ENCODE measurements at places on chromosomes 4 and X.

- DNase-seq: no peak
Measured at GRCh38 chrX:70656304-70656703, 211.7 kb downstream of the DLG3 start.

DNA sequence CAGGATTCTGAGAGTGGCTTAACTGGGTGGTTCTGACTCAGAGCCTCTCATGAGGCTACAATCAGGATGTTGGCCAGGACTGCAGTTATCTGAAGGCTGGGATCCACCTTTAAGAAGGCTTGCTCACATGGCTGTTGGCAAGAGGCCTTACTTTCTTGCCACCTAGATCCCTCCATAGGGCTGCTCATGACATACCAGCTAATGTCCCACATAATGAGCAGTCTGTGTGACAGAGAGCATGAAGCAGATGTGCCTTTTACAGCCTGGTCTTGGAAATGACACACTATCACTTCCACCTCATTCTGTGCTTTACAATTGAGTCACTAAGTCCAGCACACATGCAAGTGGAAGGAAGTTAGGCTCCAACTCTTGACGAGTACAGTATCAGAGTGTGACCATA, 4.3 kb upstream of the RBM3 start:
- DNase-seq: no peak

GRCh38 chr4:32148111-32148666, 1428.0 kb downstream of the PCDH7 start:
- DNase-seq: peak; percentile 71

- DNase-seq: no peak
Measured at GRCh38 chr4:5526080-5526846, 182.1 kb downstream of the EVC2 start.

DNA sequence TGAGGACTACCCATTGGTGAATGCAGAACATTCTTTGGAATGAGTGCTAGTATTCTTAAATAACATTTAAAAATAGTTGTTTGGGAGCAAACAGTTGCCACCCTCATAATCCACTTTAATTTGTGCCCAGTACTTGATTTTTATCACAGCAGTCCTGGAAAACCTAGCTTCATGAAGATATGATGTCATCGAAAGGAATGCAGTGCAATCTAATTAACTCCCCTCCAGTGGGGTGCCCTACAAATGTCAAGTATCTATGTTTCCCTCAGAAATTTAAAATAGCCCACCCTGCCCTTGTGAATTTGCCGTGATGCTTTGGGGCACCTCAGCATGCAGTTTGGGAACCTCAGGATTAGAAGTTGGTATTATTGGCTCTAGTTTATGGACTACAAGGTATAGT, 5.4 kb downstream of the RAB9A start:
- DNase-seq: peak; percentile 16

DNA sequence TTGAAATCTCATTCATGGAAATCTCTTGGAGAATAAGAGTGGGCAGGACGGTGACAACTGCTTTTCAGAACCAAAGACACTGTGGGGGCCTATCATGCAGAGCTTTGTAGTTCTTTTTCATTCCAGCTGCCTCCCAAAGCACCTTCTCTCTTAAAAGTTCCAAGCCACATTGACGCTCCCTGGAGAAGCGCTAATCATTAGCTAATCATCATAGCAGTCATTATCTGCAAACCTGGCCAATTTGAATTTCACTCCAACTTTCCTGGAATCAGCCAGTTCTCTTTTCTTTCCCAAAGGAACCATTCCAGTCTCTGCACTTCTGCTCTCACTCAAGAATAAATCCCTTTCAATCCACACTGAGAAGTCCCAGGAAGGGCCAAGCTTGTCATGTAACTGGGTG, 1144.1 kb upstream of the IGFBP7 start:
- no peak for DNase-seq

- no peak for DNase-seq
Measured at GRCh38 chr4:15563871-15564270, 91.3 kb downstream of the FBXL5 start.

- no peak for DNase-seq
Measured at GRCh38 chr4:101264993-101265815, 82.1 kb downstream of the PPP3CA start.

GRCh38 chr4:20065952-20066351, 185.8 kb upstream of the SLIT2 start:
- no peak for DNase-seq

DNA sequence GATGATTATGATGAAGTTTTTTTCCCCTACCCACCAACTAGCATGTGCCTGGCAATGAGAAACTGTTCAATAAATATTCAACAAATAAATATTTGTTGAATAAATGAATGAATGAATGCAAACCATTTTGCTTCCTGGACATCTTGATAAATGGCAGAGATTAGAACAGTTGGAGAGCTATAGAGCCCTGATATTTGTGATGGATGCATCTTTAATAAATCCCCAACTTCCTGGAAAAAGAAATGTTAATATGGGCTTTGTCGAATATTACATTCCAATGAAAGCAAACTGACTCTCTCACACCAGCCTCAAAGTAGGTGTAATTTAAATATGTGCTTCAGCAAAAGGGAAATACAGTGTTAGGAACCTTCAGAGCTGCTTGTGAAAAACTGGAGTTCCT, 419.7 kb downstream of the MID1IP1 start:
- no peak for DNase-seq

DNA sequence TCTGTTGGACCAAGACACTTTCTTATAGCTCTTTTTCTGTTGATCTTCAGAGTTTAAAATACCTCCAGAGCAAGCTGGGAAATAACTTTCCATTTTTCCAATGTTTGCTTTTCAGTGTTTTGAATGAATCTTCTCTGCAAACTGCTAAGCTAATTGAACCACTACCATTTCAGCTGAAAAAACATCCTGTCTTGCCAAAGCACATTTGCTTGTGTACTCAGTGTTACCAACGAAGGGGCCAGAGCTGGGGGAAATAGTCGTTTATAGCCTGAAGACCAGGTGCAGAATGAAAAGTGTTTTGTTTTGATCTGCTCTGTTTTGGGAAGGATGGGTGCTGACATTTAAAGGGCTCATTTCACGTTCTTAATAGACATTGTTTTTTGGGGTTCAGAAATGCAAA, 88.4 kb upstream of the CLNK start:
- DNase-seq: peak; percentile 60

DNA sequence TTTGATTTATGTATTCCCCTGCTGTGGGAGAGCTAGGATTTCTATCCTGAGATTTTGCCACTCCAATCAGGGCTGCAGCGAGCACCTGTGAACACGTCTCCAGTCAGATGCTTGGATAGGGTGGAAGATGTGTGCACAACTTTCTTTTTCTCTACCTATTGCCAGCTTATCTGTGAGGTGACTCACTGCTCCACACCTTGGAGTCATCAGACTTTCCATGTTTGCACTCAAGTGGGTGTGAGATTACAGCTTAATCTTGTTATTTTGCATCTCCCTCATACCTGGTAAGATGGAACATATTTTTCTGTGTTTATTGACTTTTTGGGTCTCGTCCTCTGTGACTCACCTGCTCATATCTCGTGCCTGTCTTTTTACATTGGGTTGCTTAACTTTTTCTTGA, 32.2 kb downstream of the PSAPL1 start:
- no peak for DNase-seq

DNA sequence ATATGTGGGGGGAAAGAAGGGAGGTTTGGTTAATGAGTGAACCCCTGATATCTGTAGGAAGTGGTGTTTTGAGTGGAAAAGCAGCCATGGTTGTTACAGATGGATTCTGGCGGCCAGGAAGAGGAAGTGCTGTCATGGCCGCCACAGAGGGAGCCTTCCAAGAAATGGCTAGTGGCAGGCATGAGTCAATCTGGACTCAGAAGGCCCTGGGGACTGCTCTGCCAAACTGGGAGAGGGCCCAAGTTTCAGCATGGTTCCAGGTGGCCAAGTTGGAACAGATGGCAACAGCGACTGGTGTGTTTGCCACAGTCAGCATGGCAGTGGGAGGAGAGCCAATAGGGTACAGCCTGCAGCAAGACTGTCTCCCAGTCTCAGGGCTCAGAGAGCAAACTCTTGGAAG, 32.5 kb downstream of the ETDB start:
- no peak for DNase-seq

DNA sequence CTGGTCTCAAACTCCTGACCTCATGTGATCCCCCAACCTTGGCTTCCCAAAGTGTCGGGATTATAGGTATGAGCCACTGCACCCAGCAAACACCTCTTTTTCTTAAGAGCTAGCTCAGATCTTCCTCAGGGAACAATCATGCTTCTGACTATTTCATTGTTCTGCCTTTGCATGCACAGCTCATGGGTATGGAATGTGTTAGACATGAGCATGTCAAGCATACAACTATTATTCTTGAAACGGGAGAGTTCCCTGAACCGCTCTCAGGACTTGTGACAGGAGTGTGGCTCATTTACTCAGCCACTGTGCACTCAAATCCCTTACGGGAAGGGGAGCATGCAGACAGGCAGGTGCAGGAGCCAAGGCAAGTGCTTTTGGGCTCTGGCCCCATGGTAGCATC, 231.7 kb upstream of the TAPT1 start:
- peak; percentile 14 for DNase-seq

GRCh38 chr4:154421618-154422017, 70.0 kb downstream of the DCHS2 start:
- no peak for DNase-seq

GRCh38 chr4:10288830-10289537, 168.2 kb downstream of the ZNF518B start:
- no peak for DNase-seq

DNA sequence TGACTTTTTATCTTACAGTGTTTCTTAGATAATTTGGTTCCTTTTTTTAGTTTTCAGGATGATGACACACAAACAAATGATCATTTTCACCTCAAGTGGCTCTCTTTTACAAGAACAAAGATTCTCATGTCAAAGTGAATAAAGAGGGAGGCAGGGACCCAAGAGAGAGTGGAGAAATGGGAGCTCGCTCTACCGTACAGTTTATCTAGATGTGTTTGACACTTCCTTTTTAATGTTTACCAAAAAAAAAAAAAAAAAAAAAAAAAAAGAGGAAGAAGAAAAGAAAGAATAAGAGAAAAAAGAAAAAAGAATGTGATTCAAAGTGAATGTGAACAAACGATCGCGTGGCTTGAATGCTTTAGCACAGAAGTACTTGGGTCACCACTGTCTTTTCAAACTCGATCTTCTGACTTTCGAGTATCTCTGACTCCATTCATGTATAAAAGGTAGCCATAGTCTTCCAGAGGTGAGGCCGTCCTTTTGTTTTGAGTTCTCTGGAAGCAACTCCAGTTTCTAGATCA, 75.6 kb upstream of the GRXCR1 start:
- no peak for DNase-seq

DNA sequence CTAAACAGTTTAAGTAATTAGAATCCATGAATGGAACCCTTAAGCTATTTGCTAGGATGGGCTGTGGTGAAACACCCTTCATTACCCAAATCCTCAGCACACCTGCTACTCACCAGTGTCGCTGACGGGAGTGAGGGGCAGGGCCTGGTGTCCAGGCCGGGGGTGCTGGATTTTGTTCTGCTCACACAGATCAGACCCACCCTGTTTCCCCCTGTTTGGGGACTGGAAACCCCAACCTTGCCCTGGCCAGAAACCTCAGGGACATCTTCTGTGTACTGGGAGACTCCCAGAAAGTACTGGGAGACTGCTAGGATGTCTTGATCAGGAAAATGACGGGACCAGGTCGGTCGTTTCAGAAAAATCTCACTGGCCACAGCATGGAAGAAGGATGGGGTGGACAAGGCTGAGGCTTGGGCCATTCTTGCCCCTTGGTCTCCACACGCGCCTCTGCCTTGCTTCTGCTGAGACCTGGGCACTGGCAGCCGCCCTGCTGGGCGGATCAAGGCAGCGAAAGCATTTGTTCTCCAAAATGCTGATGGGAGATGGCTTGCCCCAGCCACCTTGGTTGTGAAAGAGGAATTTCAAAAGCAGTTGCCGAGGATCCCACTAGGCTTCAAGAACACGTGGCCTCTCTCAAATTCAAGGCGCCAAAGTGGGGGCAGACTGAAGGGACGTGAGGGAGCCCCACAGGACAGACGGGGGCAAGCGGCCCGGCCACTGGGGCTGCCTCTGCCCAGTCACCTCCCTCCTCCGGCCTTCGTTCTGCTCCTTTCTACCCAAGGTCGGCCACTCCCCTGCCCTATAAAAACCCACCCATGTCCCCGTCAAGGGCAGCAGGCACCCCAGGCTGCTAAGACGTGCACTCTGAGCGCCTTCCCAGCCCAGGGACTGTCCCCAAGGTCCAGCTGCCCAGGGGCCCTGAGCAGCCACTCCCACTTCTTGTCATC, 23.5 kb upstream of the PDE6B start:
- DNase-seq: no peak

DNA sequence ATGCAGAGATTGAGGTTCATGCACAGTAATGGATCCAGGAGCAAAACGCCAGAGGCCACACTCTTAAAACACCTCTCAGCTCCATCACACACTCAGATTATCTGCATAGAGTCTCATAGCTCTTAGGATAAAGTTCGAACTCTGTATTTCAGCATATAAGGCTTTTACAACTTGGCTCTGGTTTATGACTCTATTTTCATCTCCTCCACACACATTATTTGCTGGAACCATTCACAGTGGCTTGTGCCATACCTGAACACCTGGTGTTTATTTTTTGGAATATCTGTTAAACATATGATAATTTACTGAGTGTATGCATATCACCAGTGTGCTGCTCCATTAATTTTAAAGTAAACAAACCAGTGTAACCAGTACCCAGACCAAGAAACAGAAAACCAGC, 27.2 kb downstream of the RASL11B start:
- DNase-seq: no peak

DNA sequence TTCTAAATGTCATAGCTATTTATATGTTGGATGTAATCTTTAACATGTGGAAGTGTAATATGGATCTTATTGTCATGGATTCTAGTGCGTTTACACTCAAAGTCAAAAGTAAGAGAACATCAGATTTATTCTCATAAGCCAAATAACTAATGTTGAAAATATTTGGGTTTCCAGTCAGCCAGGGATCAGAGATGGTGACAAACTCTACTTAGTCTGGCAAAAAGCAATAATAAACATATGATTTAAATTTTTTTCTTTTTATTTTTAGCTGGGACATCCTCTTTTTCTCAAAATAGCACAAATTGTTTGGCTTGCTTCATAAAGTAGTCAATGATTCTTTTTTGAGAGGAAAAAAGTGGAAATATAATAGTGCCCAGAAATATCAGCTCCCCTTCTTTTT, 392.3 kb downstream of the ARHGAP24 start:
- no peak for DNase-seq

- no peak for DNase-seq
Measured at GRCh38 chr4:142314686-142315085, 531.4 kb downstream of the INPP4B start.

- no peak for DNase-seq
Measured at GRCh38 chr4:173525118-173526011, 4.7 kb downstream of the HAND2 start.

DNA sequence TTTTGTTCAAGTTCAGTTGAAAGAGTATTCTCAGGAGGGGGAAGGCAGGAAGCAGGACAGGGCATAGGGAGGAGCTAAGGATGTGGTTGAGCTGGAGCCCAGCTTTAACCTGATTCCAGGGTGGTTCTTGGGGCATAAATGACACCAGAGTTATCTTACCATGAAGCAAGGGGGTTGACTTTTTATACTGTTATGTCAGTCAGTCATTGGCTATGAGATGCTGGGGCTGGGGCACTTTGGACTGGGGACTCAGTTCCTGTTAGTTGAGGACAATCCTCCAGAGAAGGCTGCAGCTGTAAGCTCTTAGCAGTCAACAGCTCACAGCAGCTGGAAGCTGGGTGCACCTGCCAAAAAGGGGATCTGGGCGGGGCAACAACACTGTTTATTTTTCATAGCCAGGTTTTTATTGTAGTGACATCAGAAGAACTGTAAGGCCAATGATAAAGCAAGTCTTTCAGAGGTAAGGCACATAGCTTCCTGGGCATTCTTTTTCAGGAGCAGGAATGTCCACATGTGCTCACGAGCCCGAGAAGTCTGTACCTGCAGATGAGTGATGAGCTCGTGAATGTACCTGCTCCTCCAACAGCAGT, 78.5 kb downstream of the MID1IP1 start:
- DNase-seq: no peak

Data from choroid plexus epithelial cell (primary cell).